ENCODE measurements at places on chromosomes 2 and 18. TPM values are rescaled to one million over a fixed set of nuclear protein-coding genes. Genes with fewer than 3 reads are reported as not detected.

GRCh38 chr2:196171946-196172345 is 568 bp upstream of the STK17B start:
- peak; percentile 87 for DNase-seq
- peaks cover 59% of the 10 kb centered on the region for H3K36me3 ChIP-seq
- peak overlapping the region; percentile 99 for H3K27ac ChIP-seq
- peaks cover 63% of the 10 kb centered on the region for H3K4me1 ChIP-seq

- H3K36me3 ChIP-seq: no peaks in the 10 kb centered on the region
- no peaks in the 10 kb centered on the region for H3K4me1 ChIP-seq
- H3K27ac ChIP-seq: no peak overlapping the region
- no peak overlapping the region for H3K4me3 ChIP-seq
Observed at GRCh38 chr18:68735483-68736343, 20.8 kb upstream of the TMX3 start.

DNA sequence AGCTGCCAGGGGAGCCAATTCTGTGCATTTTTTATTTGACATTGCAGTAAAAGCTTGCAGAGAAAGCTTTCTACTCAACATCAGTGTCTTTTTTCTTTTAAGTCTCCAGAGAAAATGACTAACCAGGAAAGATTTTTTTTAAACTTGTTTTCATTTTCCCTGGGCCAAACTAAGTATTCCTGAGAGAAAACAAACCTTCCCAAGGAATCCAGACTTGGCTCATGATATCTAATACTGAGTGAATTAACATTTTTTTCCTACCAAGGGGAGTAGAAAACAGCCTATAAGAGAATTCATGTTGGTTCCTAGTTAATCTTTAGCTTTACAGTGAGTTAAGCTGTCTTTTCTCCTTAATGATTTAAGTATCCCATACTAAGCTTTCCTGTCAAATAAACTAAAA is 46.7 kb downstream of the DAPL1 start:
- H3K27ac ChIP-seq: no peak overlapping the region
- no peaks in the 10 kb centered on the region for H3K36me3 ChIP-seq
- H3K4me3 ChIP-seq: no peak overlapping the region
- DNase-seq: no peak

DNA sequence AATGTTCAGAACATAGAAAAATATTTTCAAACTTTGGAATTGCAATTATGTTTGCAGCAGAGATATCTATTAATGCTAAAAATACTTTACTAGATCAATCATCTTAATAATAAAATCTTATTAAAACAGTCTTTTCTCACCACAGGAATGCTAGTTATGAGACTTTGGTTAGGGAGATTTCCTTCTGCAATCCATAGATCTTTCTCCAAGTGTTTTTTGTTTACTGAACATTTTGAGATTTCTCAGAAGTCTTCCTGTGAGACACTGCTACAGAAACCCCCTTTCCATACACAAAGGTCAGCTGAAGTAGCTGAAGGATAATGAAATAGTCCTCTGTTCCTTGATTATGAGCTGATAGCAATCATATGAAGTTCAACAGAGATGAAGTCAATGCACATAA is 59.4 kb upstream of the RAPH1 start:
- peaks cover 21% of the 10 kb centered on the region for H3K4me1 ChIP-seq
- no peaks in the 10 kb centered on the region for H3K27me3 ChIP-seq
- no peak for DNase-seq
- H3K4me3 ChIP-seq: no peak overlapping the region

- no peaks in the 10 kb centered on the region for H3K36me3 ChIP-seq
- peak; percentile 44 for DNase-seq
- H3K27me3 ChIP-seq: no peaks in the 10 kb centered on the region
- H3K4me1 ChIP-seq: no peaks in the 10 kb centered on the region
Observed at GRCh38 chr2:151071382-151071781, 190.3 kb downstream of the RBM43 start.

DNA sequence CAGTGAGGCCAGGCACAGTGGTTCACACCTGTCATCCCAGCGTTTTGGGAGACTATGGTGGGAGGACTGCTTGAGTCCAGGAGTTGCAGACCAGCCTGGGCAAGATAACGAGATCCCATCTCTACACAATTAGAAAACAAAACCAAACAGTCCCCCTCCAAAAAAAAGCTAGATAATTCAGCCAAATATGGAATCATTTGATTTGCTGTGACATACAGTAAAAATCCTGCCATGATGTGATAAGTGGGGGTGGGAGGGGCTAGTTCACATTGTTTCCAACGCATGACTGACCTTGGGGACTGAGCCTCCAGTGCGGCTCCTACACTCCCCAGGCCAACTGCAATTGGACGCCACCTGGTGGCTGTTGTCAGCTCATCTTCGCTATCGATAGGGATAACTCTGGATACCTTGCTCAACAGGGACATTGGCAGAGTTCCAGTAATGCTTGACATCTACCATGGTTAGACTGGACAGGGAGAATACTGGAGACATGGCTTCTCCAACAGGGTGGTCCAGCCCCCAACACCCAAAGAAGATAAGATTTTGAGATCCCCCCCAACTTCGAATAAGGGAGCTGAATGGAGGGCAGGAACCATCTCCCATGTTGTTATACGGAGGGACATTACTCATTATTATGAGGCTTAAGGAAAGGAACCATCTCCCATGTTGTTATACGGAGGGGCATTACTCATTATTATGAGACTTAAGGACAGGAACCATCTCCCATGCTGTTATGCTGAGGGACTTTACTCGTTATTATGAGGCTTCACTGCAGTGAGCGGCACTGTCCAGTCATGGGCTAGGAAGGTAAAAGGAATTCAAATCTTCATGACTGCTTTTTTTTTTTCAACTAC is 135.9 kb downstream of the TGIF1 start:
- DNase-seq: peak; percentile 97
- peaks cover 49% of the 10 kb centered on the region for H3K4me1 ChIP-seq
- H3K27ac ChIP-seq: peak overlapping the region; percentile 96
- no peaks in the 10 kb centered on the region for H3K27me3 ChIP-seq

GRCh38 chr2:210626849-210627248 is 70.5 kb downstream of the CPS1 start:
- H3K4me1 ChIP-seq: no peaks in the 10 kb centered on the region
- no peak overlapping the region for H3K4me3 ChIP-seq
- H3K36me3 ChIP-seq: no peaks in the 10 kb centered on the region
- H3K27ac ChIP-seq: no peak overlapping the region

Gene NEU2
- total RNA-seq: not detected

Gene CLEC4F
- not detected for total RNA-seq
